ENCODE measurements at places on chromosomes 2 and 18. TPM values are rescaled to one million over a fixed set of nuclear protein-coding genes. Genes with fewer than 3 reads are reported as not detected.

GRCh38 chr2:177161741-177162460 lies 50.7 kb upstream of the HNRNPA3 start:
- no peak overlapping the region for H3K27ac ChIP-seq
- peaks cover 23% of the 10 kb centered on the region for H3K4me1 ChIP-seq
- no peaks in the 10 kb centered on the region for H3K27me3 ChIP-seq

GRCh38 chr2:105121434-105121833 lies 83.6 kb downstream of the MRPS9 start:
- H3K36me3 ChIP-seq = no peaks in the 10 kb centered on the region
- no peaks in the 10 kb centered on the region for H3K27me3 ChIP-seq
- H3K4me1 ChIP-seq = peaks cover 9% of the 10 kb centered on the region
- no peak for DNase-seq

DNA sequence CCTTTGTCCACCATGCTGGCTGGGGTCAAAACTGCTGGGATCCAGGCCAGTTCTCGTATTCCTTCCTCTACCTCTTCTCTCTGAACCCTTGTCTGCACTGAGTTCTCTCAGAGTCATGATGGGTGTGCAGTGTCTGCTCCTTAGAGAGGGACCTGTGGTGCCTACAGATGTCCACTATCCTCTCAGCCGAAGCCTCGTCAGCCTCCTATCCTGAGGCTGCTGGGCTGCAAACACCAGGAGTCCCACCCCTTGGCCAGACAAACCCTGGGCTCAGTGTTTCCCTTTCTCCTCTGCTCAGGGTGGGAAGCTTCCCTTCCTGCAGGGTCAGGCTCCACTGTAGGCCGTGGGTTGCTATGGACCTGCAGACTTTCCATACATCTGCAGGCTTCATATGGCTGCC lies 2.3 kb downstream of the INPP5D start:
- H3K27me3 ChIP-seq = no peaks in the 10 kb centered on the region
- H3K4me1 ChIP-seq = no peaks in the 10 kb centered on the region
- no peak overlapping the region for H3K27ac ChIP-seq
- no peak overlapping the region for H3K4me3 ChIP-seq

- H3K27ac ChIP-seq = no peak overlapping the region
- H3K36me3 ChIP-seq = no peaks in the 10 kb centered on the region
- H3K4me1 ChIP-seq = no peaks in the 10 kb centered on the region
These were observed 48.0 kb upstream of the CYP1B1 start for GRCh38 chr2:38123911-38124310.

GRCh38 chr2:159119652-159120257 lies 151.3 kb downstream of the TANC1 start:
- DNase-seq = no peak
- H3K4me3 ChIP-seq = no peak overlapping the region
- H3K36me3 ChIP-seq = no peaks in the 10 kb centered on the region

- no peak for DNase-seq
- H3K36me3 ChIP-seq = 0 out of 2 replicates have a peak, but pooled peaks cover 3% of the 10 kb centered on the region
- H3K27me3 ChIP-seq = no peaks in the 10 kb centered on the region
- no peak overlapping the region for H3K27ac ChIP-seq
- H3K4me3 ChIP-seq = no peak overlapping the region
These were observed 59.9 kb downstream of the USP37 start for GRCh38 chr2:218508299-218508698.

- no peak for DNase-seq
- no peak overlapping the region for H3K27ac ChIP-seq
- H3K36me3 ChIP-seq = no peaks in the 10 kb centered on the region
- no peaks in the 10 kb centered on the region for H3K27me3 ChIP-seq
These were observed 46.6 kb downstream of the PRKRA start for GRCh38 chr2:178404368-178404767.

- H3K27me3 ChIP-seq = no peaks in the 10 kb centered on the region
- H3K36me3 ChIP-seq = no peaks in the 10 kb centered on the region
- DNase-seq = no peak
These were observed 148.8 kb downstream of the ARL4C start for GRCh38 chr2:234348081-234348480.

GRCh38 chr18:79737426-79737825 lies 57.8 kb downstream of the CTDP1 start:
- no peaks in the 10 kb centered on the region for H3K4me1 ChIP-seq
- H3K4me3 ChIP-seq = no peak overlapping the region
- no peaks in the 10 kb centered on the region for H3K36me3 ChIP-seq
- H3K27me3 ChIP-seq = no peaks in the 10 kb centered on the region
- no peak for DNase-seq

GRCh38 chr2:157747280-157747679 lies 118.6 kb upstream of the ACVR1C start:
- H3K4me3 ChIP-seq = no peak overlapping the region
- H3K27ac ChIP-seq = no peak overlapping the region
- no peaks in the 10 kb centered on the region for H3K27me3 ChIP-seq
- DNase-seq = no peak
- H3K4me1 ChIP-seq = no peaks in the 10 kb centered on the region
- H3K36me3 ChIP-seq = no peaks in the 10 kb centered on the region

GRCh38 chr18:36756242-36756641 lies 72.6 kb downstream of the TPGS2 start:
- H3K4me3 ChIP-seq = no peak overlapping the region
- DNase-seq = no peak
- no peaks in the 10 kb centered on the region for H3K36me3 ChIP-seq
- no peak overlapping the region for H3K27ac ChIP-seq
- no peaks in the 10 kb centered on the region for H3K4me1 ChIP-seq

GRCh38 chr2:98295721-98296414 lies 50.4 kb upstream of the CNGA3 start:
- no peaks in the 10 kb centered on the region for H3K36me3 ChIP-seq
- H3K4me3 ChIP-seq = no peak overlapping the region
- no peak overlapping the region for H3K27ac ChIP-seq
- no peaks in the 10 kb centered on the region for H3K4me1 ChIP-seq
- no peak for DNase-seq
- no peaks in the 10 kb centered on the region for H3K27me3 ChIP-seq

GRCh38 chr2:107712857-107713256 lies 113.8 kb upstream of the RGPD4 start:
- no peaks in the 10 kb centered on the region for H3K36me3 ChIP-seq
- H3K4me3 ChIP-seq = no peak overlapping the region
- no peak for DNase-seq
- H3K27me3 ChIP-seq = no peaks in the 10 kb centered on the region
- H3K27ac ChIP-seq = no peak overlapping the region
- H3K4me1 ChIP-seq = no peaks in the 10 kb centered on the region

GRCh38 chr18:57445488-57446319 lies 10.5 kb downstream of the ONECUT2 start:
- no peak overlapping the region for H3K4me3 ChIP-seq
- no peaks in the 10 kb centered on the region for H3K36me3 ChIP-seq
- no peaks in the 10 kb centered on the region for H3K27me3 ChIP-seq
- H3K27ac ChIP-seq = no peak overlapping the region
- H3K4me1 ChIP-seq = no peaks in the 10 kb centered on the region

- H3K36me3 ChIP-seq = no peaks in the 10 kb centered on the region
- DNase-seq = no peak
- H3K27me3 ChIP-seq = no peaks in the 10 kb centered on the region
- H3K4me1 ChIP-seq = no peaks in the 10 kb centered on the region
- H3K4me3 ChIP-seq = no peak overlapping the region
- H3K27ac ChIP-seq = no peak overlapping the region
These were observed 533.0 kb downstream of the TMX3 start for GRCh38 chr18:68181956-68182355.

DNA sequence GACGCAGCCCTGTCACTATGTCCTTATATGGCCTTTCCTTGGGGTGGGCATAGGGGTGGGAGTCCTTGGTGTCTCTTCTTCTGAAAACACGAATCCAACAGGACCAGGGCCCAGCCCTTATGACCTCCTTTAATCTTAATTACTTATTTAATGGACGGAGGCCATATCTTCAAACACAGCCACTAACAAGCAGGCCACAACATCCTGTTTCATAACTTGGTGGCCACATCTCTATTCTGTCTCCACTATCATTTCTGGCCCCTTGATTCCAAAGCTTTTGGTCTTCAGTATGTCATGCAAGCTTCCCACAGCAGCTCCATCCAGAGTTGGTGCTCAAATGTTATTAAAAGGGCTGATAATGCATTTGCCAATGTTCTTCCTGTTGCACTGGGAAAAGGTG lies 287.3 kb upstream of the SMIM21 start:
- H3K4me3 ChIP-seq = no peak overlapping the region
- no peaks in the 10 kb centered on the region for H3K36me3 ChIP-seq
- no peaks in the 10 kb centered on the region for H3K4me1 ChIP-seq

GRCh38 chr2:172464400-172465129 lies 37.2 kb downstream of the ITGA6 start:
- H3K4me1 ChIP-seq = peaks cover 61% of the 10 kb centered on the region
- no peak for DNase-seq
- H3K4me3 ChIP-seq = no peak overlapping the region
- peaks cover 9% of the 10 kb centered on the region for H3K36me3 ChIP-seq

DNA sequence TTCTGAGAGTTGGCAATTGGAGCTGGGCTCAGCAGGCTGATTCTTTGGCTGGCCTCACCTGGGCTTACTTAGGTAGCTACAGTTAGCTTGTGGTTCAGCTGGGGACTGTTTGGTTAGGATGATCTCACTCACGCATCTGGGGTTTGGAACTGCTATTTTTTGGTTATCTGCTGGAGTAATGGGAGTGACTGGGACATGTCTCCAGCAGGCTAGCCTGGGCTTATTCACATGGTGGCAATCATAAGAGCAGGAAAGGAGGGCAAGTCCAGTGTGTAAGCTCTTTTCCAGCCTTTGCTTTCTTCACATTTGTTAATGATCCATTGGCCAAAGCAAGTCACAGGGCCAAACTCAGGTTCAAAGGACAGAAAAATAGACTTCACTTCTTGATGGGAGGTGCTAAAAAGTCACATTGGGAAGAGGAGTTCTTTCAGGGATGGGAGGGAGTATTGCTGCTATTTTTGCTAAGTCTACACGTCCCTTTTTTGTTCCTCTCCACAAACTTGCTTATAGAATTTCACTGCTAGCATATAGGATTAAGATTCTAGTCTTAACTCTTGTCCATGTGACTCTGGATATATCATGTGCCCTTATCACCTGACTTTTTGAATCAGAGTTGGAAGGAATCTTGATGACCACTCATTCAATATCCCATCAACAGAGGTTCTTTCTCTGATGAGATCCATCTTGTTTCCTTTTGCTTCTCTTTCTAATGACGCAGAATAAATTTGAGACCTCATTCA lies 174.0 kb downstream of the ZFP36L2 start:
- no peak overlapping the region for H3K27ac ChIP-seq
- H3K27me3 ChIP-seq = no peaks in the 10 kb centered on the region
- no peak for DNase-seq
- no peaks in the 10 kb centered on the region for H3K4me1 ChIP-seq
- no peaks in the 10 kb centered on the region for H3K36me3 ChIP-seq

DNA sequence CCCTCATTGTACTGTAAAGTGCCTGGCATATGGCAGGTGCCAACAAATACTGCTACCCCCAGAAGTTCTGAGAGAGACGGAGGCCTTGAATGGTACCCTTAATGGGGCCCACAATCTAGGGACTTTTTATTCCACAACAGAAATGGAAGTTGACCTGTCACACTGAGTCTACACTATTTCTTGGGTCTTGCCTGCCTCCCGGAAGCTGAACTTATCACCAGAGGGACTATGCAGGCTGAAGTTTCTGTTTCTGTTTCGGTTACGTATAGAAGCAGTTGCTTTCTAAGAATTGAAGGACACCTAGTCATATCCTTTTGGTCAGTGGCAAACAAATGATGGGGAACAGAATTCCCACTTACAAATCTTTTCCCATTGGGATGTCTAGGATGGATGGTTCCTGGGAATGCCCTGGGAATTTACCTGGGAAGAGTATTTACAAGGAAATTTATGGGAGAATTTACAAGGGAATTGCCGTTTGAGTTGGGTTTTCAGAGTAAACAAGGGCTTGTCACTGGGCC lies 74.2 kb downstream of the HS1BP3 start:
- H3K27me3 ChIP-seq = no peaks in the 10 kb centered on the region
- no peaks in the 10 kb centered on the region for H3K36me3 ChIP-seq
- DNase-seq = no peak
- peaks cover 34% of the 10 kb centered on the region for H3K4me1 ChIP-seq
- no peak overlapping the region for H3K27ac ChIP-seq

DNA sequence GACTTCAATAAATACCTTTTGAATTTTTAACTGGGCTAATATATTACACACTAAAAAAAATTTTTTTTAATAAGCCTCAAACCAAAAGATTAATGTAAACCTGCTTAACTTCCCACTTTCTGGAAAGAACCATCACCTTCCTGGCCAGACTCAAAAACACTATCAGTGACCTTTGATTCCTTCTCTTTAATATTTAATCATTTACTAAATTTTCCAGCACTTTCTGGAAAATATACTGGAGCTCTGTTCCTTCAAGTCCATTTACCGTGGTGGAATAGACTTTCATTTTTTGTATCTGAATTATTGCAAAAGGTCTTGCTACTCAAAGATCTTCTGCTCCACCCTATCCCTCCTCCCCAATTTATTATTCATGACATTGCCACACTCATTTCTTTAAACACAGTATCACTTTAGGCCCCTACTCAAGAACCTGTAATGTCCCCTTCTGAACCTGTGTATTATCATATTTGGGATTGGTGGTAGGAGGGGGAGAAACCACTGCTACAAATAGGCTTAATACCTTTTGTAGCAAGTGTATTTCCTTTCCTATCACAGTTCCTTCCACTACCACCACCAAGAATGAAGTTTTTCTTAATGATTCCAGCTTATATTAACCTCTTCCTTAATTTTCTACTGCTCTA lies 7.4 kb downstream of the PPP4R3B start:
- no peaks in the 10 kb centered on the region for H3K27me3 ChIP-seq
- no peak overlapping the region for H3K4me3 ChIP-seq
- H3K36me3 ChIP-seq = peaks cover 16% of the 10 kb centered on the region

DNA sequence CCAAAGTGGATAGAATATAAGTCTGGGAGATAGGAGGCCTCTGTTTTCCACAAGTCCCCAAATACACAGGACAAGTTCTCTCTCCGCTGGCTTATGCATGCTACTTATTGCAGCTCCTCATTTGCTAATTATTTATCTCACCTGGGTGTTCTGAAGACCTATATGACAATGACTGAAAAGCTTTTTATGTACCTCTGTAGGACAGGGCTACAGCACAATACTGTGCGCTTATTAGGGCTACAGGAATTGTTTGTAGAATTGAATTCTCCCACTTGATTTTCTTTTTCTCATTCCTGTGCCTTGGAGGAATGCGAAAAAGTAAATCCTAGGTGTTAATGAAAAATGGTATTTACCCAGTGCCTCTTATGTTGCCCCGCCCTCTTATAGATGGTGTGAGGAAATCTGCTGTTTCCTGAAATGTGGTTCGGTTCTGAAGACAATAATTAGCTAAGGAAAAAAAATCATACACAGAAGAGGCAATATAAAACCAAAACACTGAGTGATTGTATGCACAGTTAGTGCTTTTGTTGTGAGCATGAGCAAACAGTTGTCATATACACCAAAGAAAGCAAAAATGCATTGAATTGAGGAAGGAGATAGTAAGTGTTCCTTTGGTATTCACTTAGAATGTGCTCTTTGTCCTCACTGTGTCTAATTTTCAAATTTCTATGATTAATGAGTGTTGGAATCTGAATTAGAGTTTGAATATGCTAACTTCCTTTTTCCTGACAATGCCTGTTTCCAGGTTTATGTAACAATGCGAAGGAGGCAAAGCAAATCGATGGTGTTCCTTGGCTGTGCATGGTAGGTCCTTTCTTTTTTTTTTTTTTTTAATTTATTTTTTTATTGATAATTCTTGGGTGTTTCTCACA lies 78.7 kb upstream of the PNPT1 start:
- no peak overlapping the region for H3K27ac ChIP-seq
- no peaks in the 10 kb centered on the region for H3K27me3 ChIP-seq

SMAD2 gene
- total RNA-seq = 130 TPM

RNF25 gene
- 23.4 TPM for total RNA-seq

SLC14A1 gene
- not detected for total RNA-seq

GPR39 gene
- 5.1 TPM for total RNA-seq

UGT1A1 gene
- total RNA-seq = not detected

NLRC4 gene
- not detected for total RNA-seq

ZNF521 gene
- 0.10 TPM for total RNA-seq

UGT1A8 gene
- not detected for total RNA-seq

DTNB gene
- total RNA-seq = 30.2 TPM

Data from HCT116 (cell line).